Stimulated activated CD8-positive, alpha-beta memory T cell treated with anti-CD3 and anti-CD28 coated beads, Interleukin-15, amount 100 ng/mL, for 1 hour (primary cell): ENCODE measurements at places on chromosomes 5 and 9.

- no peak for DNase-seq
Observed at GRCh38 chr9:14715102-14715501, 7.4 kb downstream of the CER1 start.

DNA sequence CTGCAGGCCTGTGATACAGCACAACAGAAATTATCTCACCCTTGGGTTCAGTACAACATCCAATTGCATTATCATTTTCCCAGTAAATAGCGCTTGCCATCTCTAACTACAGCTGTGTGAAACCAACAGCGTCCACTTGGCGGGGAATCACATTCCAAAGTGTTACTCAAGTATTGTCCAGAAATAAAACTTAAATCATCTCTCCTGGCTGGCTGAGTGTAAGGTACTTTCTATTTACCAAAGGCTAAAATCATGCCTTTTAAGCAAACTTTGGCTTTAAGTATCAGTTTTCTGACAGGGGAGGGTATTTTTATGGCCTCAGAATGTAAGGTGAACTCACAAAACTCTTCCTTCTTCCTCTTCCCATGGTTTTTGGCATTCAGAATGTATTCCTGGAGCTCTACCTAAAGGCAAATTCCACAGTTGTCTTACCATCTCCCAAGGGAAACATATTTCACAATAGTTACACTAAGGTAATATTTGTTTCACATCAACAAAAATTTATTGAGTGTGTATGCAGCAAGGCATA, 205.6 kb upstream of the MPDZ start:
- no peak for DNase-seq

- no peak for DNase-seq
Observed at GRCh38 chr9:122844137-122844536, 15.7 kb upstream of the PDCL start.

GRCh38 chr5:32051796-32052195, 122.3 kb downstream of the GOLPH3 start:
- DNase-seq = no peak

- no peak for DNase-seq
Observed at GRCh38 chr9:127130661-127131538, 8.5 kb upstream of the ANGPTL2 start.

- DNase-seq = no peak
Observed at GRCh38 chr5:142287973-142288313, 36.9 kb downstream of the SPRY4 start.

DNA sequence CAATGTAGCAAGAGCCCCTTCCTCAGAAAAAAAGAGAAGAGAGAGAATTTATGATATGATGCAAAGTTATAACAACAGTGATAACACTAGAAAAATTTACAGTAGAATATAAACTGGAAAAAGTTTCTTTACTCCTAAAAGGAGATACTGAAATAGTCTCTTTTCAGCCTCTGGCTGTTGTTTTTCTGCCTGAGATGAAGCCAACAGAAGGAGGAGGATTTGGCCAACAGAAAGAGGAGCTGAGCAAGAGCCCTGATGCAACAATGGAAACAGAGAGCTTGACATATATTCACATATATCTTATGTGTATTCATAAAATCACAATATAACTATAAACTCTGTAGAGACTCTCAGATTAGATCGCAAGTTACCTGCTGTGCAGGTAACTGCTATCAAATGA, 109.1 kb downstream of the INIP start:
- no peak for DNase-seq

- DNase-seq = no peak
Observed at GRCh38 chr5:169710675-169711074, 73.6 kb downstream of the DOCK2 start.

GRCh38 chr5:176694631-176695030, 47.3 kb downstream of the TSPAN17 start:
- DNase-seq = no peak

DNA sequence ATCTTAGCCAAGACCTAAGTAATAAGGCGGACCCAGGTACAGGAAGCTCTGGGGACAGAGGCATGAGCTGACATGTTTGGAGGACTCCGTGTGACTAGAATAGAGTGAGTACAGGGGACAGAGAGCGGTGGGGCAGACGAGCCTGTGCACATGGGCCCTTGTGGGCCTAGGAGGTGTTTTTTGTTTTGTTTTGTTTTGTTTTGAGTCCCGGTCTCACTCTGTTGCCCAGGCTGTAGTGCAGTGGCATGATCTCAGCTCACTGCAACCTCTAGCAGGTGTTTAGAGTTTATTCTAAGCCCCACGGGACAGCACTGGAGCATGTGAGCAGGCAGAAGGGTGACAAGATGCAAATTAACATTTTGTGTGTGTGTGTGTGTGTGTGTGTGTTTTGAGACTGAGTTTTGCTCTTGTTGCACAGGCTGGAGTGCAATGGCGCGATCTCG, 3.1 kb upstream of the EEIG1 start:
- no peak for DNase-seq

GRCh38 chr9:8627976-8628679, 828.5 kb upstream of the DMAC1 start:
- DNase-seq = no peak

DNA sequence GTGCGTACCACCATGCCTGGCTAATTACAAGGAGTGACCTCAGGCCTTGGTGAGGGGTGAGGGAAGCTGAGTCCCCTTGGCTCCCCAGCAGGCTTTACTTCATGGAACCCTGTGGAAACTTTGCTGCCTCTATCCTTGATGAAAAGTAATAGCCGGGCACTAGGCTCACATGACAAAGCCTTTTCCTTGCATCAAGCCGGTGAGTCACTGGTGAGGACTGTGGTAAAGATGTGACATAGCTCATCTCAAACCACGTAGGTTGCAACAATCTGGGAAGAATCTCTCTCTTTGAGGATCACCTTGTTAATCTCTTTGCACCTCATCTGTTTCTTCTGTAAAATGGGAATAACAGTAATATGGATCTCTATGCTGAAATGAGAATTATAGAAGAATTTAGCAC, 116.3 kb upstream of the SLC25A48 start:
- no peak for DNase-seq

GRCh38 chr5:124686239-124687004, 60.0 kb downstream of the ZNF608 start:
- no peak for DNase-seq

GRCh38 chr5:96563816-96564215, 98.4 kb upstream of the CAST start:
- DNase-seq = no peak

DNA sequence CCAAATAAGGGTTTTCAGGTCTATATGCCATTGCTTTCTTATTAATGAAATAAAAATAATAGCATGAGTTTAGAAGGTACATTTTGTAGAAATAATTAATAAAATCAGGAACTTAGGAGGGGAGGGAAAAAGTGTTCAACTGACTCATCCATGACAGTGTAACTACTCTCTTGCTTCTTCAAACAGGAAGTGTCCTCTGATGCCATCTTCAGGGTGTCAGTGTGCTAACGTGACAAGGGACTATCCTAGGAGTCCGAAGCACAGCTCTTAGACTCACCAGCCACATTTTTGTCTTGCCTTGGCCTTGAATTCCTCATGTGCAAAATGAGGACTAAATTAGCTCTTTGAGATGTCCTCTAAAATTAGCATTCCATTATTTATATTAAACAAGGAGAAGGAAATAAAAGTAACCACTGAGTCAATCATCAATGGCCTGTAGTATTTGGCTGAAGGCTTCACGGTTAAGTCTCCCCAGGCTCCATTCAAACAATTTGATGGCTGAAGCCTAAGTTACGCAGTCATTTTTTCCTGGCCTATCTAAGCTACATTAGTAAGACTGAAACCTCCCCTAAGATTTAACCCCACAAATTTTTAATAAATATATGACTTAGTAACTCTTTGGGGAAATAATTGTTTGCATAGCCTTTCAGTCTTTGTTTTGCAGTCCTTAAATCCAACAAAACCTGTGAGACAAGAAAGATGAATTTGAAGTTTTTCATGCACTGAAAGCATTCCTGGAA, 151.1 kb downstream of the ARL15 start:
- no peak for DNase-seq

- DNase-seq = no peak
Observed at GRCh38 chr5:147853372-147853987, 22.0 kb upstream of the SPINK1 start.

GRCh38 chr5:170896779-170897178, 35.0 kb downstream of the RANBP17 start:
- DNase-seq = no peak

GRCh38 chr5:57299986-57300385, 126.1 kb downstream of the GPBP1 start:
- no peak for DNase-seq

DNA sequence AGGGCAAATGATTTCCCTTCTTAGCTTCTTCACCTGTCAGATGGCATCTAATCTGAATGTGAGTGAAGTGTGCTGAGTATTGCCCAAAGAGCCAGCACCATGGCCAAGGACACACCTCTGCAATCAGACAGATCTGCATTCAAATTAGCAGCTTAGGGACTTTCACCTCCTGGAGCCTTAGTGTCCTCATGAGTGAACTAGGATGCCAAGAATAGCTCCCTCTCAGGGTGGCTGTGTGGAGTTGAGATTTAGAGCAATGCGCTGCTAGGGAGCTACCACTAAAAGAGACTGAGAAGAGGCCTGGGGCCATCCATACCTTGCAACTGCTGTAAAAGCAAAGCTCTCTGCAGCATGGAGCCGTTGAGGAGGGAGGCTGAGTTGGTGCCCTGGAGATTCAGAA, 1.4 kb downstream of the CIZ1 start:
- DNase-seq = no peak

DNA sequence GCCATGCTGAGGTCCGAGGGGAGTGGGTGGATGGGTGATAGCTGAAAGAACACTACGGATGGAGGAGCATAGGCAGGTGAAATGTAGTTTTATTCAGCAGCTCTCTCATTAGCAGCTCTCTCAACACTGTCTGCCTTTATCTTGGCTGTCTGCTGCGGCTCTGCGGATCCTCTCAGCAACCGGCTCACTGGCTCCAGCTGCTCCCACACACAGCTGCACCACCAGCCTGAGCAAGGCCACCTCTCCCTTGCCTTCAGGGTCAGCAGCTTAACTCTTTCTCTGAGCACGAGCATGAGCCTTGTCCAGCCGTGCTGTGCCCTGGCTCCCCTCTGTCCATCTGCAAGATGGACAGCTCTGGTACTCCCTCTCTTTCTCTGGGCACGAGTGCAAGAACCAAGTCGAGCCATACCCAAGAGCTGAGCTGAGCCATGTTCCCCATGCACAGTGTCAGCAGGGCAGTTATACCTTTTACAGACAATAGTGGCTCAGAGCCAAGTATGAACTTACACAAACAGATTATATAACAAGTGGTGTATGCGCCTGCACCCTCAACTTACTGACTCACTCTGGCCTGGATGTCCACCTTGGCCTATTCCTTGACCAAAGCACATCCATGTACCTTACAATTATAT, 108.5 kb downstream of the MACIR start:
- no peak for DNase-seq

GRCh38 chr9:108002371-108002956, 512.9 kb upstream of the KLF4 start:
- DNase-seq = no peak

- DNase-seq = no peak
Observed at GRCh38 chr5:132915681-132916080, 42.2 kb downstream of the LEAP2 start.

- DNase-seq = no peak
Observed at GRCh38 chr9:14451949-14452348, 138.0 kb upstream of the NFIB start.

DNA sequence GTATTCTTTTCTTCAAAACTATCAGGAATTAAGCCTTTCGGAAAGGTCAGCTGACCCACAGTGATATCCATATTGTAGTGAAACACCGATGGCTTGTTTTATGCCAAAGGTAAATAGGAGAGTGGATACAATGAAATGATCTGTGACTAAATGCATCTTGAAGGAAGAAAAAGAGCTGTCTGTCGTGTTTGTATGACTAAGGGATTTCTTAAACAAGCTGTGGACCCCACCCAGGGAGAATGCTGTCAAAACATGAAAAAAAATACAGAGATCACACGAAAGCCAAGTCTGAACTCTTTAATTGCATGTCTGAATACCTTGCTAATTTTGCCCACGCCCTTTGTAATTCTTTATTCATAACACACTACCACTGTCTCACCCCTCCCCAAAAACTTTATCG, 286.4 kb upstream of the WWC1 start:
- DNase-seq = no peak

GRCh38 chr9:121718084-121718483, 66.7 kb downstream of the DAB2IP start:
- DNase-seq = no peak

DNA sequence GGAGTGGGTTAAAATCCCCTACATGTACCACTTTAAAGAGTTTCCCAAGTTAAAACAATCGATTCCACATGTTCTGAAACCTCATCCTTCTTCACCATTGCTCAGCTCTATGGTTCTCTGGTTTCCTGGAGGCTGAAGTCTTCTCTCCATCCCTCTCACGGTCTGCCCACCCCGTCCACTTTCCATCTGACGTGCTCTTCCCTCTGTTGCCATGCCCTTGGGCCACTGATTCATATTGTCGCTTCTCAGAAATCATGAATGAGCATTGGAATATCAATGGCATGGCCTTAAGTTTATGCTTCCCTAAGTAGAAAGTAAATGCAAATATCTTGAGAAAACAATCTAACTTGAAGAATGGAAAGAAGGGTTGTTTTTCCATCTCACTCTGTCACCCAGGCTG, 30.9 kb downstream of the GDNF start:
- no peak for DNase-seq

GRCh38 chr9:34685591-34685990, 5.5 kb downstream of the CCL19 start:
- DNase-seq = no peak

- DNase-seq = no peak
Observed at GRCh38 chr9:105138306-105138801, 106.1 kb upstream of the SLC44A1 start.

DNA sequence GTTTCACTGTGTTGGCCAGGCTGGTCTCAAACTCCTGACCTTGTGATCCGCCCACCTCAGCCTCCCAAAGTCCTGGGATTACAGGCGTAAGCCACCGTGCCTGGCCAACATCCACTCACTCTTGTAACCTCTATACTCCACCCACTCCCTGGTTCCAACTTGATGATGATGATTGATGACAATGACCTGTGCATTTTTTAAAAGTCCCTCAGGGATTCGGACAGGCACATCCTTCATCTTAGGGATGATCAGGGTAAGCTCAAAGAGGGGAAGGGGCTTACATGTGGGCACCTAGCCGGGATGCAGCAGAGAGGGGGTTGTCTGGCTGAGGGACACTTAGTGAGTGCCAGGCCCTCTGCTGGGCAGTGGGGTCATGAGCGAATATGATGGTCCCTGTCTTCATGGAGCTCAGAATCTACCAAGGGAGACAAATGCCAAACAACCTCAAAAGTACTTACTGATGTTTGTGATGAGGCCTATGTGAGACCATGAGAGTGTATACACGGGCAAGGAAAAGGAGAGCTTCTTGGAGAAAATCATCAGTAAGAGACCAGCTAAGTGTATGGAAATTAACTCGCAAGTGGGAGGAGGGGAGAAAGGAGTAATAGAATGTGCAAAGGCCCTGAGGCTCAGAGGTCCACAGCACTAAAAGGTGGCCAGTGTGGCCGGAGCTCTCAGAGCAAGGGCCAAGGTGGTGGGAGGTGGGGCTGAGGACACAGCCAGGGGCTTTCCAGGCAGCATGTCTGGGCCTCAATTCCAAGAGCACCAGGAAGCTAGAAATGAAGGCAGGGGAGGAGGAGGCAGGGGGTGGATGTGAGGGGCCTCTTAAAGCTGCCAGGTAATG, 27.4 kb downstream of the LHX2 start:
- DNase-seq = no peak
